ENCODE measurements at places on chromosomes 5 and 9.

DNA sequence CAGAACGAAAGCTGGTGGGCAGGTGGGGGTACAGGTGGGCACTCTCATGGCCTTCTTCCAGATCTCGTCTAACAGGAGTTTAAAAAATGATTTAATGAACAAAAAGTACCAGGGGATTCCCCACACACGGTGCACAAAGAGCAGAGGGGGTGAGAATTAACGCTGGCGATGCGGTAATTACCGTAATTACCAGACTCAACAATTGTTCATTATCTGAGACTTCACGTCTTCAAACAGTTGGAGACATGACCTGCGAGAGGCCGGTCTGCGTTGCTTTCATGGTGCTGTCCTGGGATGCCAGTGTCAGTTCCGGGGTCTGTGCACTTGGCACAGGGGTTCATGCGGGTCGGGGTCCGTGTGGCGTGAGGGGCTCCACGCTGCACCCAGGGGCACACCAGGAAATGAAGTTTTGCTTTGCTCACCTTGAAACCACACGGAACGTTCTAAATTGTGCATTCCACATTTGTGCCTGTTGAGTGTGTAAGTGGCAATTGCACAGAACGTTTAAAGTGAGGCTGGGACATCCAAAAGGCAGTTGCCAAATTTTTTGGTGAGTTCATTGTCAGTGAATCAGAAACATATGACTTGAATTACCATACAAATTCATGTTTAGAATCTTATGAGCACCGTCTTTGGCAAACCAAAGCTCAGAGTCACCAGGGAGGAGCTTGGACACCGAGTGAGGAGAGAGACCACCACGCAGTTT is 256.4 kb upstream of the IRX1 start:
- no peak for DNase-seq

DNA sequence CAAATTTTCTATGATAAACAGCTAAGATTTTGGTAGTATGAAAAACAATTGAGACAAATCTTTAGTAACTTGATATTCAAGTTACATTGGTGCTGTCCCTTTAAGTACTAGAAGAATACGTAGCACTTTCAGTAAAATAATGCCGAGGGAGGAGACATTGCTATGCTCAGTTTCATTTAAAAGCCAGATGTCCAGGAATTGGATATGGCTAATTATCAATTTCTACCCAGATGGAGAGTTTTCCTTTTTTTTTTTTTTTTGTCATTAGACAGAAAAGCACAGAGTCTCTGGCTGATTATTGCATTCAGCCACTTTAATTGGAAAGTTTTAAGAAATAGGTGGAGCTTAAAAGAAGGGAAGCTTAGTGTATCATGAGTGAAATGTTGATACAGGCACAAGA is 40.4 kb upstream of the APC start:
- peak; percentile 21 for DNase-seq

GRCh38 chr9:123423311-123423640 is 67.3 kb downstream of the CRB2 start:
- no peak for DNase-seq

DNA sequence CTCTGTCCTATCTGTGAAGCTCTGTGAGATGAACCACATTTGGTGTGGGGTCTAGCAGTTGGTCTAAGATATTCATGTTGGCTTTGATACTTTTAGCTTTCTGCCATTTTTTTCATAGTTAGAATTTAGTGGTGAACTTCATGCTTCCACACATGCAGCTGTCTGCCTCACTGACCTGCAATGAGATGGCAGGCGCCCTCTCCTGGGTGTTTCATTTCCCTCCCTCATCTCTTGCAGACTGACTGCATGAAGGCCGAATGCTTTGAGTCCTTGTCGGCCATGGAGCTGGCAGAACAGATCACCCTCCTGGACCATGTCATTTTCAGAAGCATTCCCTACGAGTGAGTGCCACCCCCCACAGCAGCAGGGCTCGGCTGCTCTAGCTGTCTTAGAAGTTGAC is 26.1 kb upstream of the CKMT2 start:
- DNase-seq, result no peak

Measured in adipocyte (in vitro differentiated cells).